ENCODE measurements at places on chromosomes 4 and X. TPM values are rescaled to one million over a fixed set of nuclear protein-coding genes. Genes with fewer than 3 reads are reported as not detected.

PPBP gene
- not detected for polyA plus RNA-seq

RAB39B gene
- polyA plus RNA-seq = 0.22 TPM

GRCh38 chrX:101677028-101677427 lies 17.4 kb upstream of the ARMCX2 start:
- no peak for DNase-seq

DNA sequence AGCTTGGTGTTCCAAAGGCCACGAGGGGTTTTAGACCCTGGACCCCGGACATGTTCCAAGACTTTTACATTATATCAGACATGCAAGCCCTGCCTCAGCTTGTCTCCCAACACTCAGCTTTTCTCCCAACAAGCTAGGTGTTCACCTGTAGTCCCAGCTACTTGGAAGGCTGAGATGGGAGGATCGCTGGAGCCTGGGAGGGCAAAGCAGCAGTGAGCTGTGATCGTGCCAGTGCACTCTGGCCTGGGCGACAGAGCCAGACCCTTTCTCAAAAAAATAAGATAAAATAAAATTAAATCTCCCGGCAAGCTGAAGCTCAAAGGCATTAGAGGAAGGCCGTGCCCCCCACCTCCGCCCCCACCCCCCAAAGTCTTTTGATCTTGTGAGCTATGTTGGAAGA lies 13.7 kb downstream of the CTAG1A start:
- no peak for DNase-seq

- DNase-seq = no peak
Measured at GRCh38 chrX:41600291-41600690, 88.5 kb upstream of the GPR34 start.

DNA sequence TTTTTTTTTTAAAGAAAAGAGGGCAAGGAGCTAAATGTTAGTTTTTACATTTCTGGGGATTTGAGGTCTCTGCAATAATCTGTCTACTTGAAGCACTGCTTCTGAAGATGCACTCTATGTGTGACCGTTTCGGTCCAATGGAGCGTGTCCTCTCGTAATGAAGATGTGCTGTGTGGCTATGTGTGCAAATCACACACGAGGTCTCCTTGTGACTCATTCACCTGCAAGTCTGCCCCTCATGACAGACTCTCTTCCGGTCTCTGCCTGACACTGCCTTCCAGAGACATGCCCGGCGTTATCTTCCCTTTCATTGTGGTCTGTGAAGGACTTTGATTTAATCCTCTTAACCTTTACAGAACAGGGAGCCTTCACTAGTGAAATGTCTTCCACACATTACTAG lies 84.3 kb downstream of the TRAM1L1 start:
- DNase-seq = no peak

- no peak for DNase-seq
Measured at GRCh38 chr4:61890321-61890720, 690.2 kb downstream of the ADGRL3 start.

DNA sequence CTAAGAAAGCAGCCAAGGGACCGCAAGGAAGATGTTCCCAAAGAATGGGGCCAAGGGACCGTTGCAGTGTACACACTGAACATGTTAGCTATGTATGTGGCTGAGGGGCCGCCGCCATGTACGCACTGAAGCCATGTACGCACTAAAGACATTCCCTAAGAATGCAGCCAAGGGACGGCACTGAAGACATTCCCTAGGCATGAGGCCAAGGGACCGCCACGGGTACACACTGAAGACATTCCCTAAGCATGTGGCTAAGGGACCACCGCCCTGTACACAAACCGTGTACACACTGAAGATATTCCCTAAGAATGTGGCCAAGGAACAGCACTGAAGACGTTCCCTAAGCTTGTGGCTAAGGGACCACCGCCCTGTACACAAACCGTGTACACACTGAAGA lies 54.0 kb downstream of the DHRSX start:
- DNase-seq = no peak

DNA sequence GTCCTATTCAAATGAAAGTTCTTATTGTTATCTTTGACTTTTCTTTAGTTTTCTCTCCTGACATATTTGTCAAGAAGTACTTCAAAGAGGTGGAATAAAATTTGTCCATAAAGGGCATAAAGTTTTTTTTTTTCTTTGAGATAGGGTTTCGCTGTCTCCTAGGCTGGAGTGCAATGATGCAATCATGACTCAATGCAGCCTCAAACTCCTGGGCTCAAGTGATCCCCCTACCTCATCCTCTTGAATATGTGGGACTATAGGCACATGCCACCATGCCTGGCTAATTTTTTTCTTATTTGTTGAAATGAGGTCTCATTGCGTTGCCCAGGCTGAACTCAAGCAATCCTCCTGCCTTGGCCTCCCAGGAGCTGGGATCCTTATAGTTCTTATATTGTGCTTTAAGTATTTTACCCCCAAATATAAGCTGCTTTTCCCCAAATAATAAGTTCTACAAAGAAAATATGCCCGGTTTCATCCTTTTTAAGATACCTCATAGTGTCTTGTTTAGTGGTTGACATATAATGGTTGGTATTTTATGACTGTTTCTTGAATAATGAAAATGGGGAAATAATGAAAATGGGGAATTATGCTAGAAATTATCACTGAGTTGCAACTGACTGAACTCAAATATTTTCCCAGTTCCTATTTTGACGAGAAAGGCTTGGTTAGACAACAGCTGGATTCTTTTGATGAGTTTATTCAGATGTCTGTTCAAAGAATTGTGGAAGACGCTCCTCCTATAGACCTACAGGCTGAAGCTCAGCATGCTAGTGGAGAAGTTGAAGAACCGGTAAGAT lies 11.6 kb downstream of the POLR2B start:
- no peak for DNase-seq

DNA sequence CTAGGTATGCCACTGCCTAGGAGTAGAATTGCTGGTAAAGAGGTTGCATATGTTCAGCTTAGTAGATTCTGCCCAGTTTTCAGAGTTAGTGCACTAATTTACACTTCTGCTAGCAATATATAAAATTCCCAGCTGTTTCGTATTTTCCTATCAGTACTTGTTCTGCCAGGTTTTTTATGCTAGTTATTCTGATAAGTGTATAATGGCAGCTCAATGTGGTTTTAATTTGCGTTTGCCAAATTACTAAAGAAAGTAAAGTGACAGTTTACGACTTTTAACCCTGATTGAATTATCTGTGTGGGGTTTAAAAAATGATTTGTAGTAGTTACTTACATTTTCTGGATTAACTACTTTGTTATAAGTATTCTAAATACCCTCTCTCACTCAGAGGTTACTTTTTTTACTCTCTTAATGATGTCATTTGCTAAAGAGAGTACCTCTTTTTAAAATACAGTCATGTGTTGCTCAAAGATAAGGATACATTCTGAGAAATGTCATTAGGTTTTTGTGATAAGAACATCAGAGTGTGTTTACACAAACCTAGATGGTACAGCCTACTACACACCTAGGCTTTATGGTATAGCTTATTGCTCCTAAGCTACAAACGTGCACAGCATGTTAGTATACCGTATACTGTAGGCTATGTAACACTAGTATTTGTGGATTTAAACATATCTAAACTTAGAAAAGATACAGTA lies 363.2 kb downstream of the IL15 start:
- DNase-seq = no peak
